ENCODE measurements at places on chromosomes 2 and 18.

DNA sequence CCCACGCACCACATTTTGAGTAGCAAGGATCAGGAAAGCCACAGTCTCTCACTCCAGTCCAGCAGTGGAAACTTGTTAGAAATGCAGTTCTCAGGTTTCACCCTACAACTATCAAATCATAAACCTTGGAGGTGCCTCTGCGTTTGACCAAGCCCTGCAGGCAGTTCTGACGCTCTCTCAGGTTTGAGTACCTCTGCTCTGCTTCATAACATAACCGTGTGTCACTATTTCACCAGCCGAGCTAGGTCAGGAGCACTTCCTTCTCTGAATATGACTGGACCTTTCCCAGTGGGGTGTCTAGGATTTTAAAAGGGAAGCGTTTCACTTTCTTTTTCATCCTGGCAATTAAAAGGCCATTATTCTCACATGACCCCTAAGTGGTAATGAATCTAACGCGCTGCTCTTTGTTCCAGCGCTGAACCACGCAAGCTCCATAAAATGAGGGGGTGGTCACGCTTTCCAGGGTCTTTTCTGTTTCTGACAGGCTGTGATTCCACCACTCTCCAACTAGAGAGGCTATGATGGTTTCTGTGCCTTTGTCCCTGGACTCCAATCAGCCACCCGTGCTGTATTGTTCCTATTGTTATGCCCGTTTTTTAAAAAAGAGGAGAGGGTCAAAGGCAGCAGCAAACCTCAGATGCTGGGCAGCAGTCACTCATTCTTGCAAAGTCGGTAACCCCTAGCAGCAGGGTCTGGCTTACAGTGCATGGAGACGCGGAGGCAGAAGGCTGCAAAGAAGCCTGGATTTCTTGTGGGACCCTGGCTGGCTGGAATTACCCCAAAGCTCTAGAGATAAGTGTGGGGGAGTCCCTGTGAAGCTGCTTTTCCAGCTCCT lies 75.2 kb upstream of the CTNNA2 start:
- no peak for DNase-seq

DNA sequence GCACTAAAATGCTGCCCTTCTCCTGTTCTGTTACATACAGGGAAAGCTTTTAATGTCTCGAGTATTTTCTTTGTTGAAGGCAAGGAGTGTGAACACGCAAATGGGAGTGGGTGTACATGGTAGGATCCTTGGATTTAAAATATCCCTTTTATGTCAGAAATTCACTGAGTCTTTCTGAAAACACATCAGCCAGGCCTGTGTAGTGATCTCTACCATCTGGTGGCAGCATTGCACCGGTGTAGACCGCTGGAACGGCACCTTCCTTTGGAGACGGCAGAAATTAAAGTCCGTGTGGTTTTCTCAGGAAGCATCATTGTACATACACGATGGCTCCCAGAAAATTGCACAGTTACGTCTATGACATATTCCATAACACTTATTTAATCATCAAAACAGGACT lies 515.8 kb downstream of the GALR1 start:
- no peak for DNase-seq

GRCh38 chr2:224937887-224938286 lies 104.4 kb downstream of the DOCK10 start:
- no peak for DNase-seq

GRCh38 chr2:95332036-95332435 lies 34.9 kb downstream of the KCNIP3 start:
- no peak for DNase-seq

- no peak for DNase-seq
Observed at GRCh38 chr2:76958749-76959148, 563.4 kb downstream of the LRRTM4 start.

- no peak for DNase-seq
Observed at GRCh38 chr2:140918426-140918825, 1212.4 kb downstream of the LRP1B start.

DNA sequence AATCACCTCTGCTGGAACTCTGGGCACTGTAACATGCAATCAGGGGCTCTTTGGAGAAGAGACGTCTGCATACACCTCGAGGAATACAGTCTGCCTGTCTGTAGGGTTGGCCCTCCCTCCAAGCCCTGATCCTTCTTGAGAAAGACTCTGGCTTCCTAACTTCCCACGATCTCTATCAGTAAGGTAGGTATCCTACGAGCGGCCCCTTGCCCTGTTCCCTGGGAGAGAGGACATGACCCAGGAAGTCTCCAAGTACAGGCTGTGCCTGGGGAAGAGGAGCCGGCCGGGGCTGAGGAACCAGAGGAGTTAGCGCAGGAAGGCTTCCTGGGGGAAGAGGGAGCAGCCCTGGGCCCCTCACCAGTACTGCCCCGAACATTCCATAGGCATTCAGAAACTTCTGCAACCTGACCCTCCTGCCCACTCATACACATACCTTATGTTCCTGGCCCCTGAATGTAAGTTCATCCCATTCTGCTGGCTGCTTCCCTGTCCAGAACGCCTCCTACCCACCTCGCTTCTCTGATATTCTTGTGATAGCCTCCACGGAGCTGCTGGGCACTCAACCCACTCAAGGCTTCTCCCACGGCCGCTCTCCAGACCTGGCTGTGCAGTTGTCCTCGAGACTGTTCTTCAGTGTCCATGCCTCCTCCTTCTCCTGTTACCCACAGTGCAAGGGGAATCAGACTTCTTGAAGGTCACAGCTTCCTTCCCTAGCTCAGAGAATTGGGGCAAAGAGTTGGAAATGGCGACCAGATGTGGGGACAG lies 116.1 kb downstream of the CYP26B1 start:
- DNase-seq = no peak

DNA sequence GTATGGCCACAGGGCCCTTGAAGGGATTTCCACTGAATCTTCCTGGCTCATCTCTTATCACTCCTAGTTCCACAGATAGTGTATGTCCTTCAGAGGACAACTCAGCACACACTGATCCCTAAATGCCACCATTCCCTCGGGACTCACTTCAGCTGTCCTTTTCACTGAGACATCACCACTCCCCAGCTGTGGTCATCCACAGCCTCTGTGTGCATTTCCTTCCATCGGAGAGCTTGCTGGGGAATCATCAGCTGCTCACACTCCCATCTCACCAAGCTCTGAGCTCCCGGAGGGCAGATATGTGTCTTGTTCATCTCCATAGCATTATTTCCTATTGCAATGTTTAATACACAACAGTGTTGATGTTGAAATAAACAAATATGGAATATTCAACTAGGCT lies 759.5 kb downstream of the RNF144A start:
- no peak for DNase-seq

GRCh38 chr2:215366440-215367032 lies 54.7 kb downstream of the ATIC start:
- DNase-seq = no peak

DNA sequence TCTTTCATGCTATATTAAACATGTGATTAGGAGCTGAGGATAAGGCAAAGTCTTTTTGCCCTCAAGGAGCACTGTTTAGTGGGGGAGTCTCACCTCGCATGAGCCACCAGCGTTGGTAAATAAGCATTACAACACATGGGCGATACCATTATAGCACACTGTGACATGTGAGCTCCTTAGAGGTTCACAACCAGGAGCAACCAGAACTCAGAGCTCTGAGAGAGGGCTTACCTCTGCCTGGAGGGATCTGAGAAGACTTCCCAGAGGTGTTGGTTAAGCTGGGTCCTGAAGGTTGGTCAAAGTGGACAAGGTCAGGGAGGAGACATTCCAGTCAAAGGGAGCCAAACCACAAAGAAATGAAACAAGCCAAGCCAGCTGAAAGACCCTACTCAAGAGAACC lies 158.8 kb downstream of the ESCO1 start:
- no peak for DNase-seq

DNA sequence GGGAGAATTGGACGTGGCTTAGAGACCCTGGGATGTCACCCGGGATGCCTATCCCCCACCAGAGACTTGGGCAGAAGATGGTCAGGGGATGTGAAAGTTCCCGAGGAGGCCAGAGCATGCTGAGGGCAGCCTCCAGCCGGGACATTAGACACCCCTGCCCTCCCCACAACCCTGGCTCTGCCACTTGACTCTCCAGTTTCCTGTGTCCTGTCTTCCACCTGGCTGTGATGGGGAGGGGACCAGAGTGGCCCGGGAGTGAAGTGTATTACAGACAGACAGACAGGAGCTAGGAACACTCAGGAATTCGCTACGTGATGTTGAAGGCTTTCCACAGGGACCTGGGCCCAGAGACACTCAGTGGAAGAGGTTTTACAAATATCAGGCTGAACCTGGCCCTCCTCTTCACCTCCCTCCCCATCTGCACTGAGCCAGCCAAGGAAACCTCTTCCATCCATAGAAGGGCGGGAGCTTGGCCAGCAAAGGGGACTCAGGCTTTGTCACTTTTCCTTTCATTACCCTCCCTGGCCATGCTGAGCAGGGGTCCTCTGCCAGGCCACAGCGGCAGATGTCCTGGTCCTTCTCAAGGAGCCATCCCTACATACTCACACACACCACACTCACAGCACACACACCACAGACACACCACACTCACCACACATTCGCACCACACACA lies 60.7 kb downstream of the SDC1 start:
- no peak for DNase-seq

GRCh38 chr18:41119031-41119430 lies 836.0 kb upstream of the PIK3C3 start:
- DNase-seq = no peak

DNA sequence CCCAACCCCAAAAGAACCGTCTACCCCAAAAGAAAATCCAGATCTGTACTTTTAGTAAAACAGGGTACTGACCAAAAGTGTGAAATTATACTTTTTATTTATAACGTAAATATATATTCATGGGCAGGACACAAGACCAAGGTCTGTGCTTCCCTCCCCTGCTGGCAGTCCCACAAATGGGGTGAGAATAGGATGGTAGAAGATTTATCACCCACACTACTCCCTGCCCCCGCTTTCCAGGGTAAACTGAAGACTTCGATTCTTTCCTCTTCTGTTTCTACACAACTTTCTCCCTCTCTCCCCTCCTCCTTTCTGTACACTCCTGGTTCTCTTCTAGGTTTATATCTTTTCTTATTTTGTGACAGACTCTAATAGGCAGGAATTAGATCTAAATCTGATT lies 79.7 kb downstream of the MDH1 start:
- no peak for DNase-seq

GRCh38 chr18:49021433-49022129 lies 70.8 kb upstream of the SMAD7 start:
- DNase-seq = peak; percentile 62

- DNase-seq = no peak
Observed at GRCh38 chr2:236082061-236082460, 86.1 kb downstream of the GBX2 start.

DNA sequence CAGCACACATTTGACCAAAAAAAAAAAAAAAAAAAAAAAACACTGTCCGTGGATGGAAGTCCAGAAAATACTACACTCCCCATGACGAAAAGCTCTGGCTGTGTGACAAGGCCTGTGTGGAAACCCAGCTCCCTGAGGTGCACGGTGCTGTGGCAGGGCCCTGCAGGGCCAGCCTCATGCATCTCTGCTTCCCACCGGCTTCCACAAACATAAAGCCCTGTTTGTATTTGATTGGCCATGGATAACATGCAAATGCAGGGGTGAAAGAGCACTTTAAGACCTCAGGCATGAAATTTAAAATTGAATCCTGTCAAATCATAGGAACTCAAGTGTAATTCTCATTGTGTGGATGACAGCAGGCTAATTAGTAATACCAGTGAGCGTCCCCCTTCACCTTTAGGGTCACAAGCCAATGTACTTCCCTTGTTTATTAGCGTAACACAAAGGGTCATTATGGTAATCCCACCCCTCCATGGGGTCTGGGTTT lies 757.2 kb downstream of the GALR1 start:
- DNase-seq = no peak

DNA sequence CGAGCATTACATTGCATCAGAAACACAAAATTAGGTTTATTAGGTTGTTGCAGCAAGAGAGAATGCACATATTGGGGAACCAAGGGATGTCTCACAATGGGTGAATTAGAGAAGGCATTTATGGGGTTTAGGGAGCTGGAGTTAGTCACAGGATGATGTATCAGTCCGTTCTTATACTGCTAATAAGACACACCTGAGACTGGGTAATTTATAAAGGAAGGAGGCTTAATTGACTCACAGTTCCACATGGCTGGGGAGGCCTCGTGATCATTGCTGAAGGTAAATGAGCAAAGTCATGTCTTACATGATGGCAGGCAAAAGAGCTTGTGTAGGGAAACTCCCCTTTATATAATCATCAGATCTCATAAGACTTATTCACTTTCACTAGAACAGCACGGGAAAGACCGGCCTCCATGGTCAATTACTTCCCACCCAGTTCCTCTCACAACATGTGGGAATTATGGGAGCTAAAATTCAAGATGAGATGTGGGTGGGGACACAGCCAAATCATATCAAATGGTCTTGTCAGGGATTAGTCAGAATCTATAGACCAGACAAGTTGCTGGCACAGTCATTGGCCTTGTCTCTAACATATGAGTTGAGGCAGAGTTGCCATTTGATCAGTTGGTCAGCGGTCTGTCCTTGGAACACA lies 61.9 kb upstream of the RBMS1 start:
- no peak for DNase-seq

DNA sequence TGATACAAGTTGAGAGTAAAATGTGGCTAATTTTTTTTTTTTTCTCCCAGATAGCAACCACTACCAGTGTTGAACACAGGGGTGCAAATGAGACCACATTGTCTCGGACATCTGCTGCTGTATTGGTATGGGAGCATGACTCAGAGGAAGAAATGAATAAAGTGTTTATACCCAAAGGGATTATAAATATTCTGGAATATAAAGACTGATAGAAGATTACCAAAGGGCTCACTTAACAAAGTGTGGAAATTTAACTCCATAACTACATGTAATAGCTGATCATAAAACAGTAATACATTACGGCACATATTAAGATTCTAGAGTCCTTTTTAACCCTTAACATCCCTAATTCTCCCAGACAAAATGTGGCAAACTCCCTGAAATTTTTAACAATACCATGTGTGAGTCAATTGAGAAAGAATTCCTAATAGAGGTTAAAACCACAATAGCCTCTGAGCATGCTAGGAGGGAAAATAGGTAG lies 1023.0 kb upstream of the ACVR2A start:
- peak; percentile 45 for DNase-seq

GRCh38 chr2:110114831-110115255 lies 779 bp downstream of the MALL start:
- DNase-seq = no peak

GRCh38 chr2:136116151-136116812 lies 1.7 kb downstream of the CXCR4 start:
- no peak for DNase-seq

DNA sequence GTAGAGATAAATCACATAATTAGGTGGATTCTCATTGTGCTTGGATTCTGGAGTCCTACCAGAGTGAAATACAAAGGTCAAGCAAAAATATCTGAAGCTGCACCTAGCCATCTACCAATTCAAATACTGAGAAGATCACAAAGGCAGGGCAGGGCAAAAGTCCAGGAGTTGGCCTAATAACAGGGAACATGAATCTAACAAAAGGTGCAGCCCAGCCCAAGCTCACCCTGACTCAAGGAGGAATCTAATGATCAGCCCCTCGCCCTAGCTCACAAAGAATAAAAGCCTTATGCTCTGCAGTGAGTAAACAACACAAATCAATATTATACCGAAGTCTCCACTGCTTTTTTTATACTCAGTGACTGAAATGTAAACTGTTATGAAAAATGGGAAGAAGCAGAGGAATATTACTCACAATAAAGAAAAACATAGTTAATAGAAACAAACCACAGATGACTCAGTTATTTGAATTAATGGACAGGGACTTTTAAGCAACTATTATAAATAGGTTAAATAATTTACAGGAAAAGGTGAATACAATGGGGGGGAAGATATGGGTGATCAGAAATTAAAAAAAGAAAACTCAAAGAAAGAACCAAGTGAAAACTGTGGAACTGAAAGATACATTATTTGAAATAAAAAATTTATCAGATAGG lies 49.5 kb downstream of the ANTXR1 start:
- DNase-seq = no peak
